Stimulated activated CD4-positive, alpha-beta T cell treated with anti-CD3 and anti-CD28 coated beads, Interleukin-4, amount 100 ng/mL, for 1 hour (primary cell): ENCODE measurements at places on chromosomes 5 and 9.

DNA sequence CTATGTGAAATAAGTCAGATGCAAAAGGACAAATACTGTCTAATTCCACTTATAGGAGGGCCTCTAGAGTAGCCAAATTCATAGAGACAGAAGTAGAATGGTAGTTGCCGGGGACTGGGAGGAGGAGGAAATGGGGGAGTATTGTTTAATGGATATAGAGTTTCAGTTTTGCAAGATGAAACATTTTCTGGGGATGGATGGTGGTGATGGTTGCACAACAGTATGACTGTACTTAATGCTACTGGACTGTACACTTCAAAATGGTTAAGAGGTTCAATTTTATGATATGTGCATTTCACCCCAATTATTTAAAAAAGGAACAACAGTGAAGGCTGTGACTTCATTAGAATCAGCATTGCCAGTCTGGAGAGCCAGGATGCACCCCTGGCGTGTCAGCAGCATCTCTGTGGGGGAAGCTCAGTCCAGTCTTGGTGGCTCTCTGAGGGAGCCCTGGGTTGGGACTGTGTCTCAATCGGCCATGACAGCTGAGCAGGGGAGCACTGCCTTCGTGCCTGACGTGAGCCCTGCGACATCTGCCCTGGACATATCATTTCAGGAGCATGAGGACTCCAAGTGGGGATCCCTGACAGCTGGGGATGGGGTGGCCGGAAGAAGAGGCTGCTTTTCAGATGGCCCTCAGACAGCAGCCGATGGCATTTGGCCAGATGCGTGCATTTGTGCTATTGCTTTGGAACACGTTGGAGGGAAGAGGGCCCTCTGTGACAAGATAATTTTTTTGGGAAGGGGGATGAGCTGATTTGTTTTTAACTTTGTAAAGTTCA, 130.8 kb upstream of the STC2 start:
- DNase-seq = no peak

- no peak for DNase-seq
These were observed 228.8 kb upstream of the TYRP1 start for GRCh38 chr9:12464400-12464799.

DNA sequence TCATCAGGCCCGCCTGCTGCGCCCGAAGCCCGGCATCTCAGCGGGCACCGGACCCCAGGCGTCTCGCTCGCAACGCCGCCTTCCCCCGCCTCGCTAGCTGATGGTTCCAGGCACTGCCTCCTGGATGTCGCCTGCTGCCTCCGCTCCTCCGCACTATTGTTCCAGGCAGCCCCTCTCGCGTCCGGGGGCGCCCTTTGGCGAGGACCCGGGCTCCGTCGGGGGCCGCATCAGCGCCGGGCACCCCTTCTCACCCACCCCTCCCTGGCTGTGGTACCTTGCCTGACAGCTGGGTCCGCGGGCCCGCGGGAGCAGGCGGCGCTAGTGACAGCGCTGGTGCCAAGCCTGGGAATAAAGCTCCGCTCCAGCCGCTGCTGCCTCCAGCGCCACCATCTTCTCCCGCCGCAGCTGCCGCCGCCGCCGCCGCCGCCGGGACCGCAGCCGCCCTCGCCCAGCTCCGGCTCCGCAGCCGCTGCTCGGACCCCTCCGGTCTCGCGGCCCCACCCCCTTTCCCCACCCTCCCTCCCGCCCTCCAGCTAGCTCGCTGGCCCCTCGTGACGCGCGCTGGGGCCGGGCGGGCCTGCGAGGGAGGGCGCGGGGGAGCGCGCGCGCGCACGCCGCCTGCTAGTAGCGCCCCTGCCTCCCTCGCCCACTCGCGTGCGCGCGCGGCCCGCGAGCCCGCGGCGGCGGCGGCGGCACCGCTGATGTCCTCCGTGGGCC, at the start of gene APBA1:
APBA1 (minus strand) TSS at position 493 of the 717 bp plus-strand sequence.
- peak; percentile 58 for DNase-seq

- DNase-seq = no peak
These were observed 124.9 kb downstream of the SLC12A2 start for GRCh38 chr5:128208436-128208835.

- DNase-seq = no peak
These were observed 382 bp upstream of the FGF1 start for GRCh38 chr5:142686210-142686734.

DNA sequence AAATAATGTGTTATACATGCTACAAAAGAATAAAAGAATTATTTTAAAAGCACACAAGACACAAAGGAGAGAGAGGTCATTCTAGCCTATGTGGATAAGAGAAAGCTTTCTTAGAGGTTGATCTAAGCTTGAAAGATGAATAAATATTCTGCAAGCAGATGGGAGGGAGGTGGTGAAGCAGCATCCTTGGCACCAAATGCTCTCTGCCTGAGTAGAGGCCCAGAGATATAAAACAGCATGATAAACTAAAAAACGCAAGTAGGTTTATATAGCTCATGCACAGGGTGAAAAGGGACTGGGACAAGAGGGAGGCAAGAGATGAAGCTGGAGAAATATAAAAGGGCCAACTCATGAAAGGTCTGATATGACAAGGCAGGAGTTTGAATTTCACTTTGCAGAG, 283.2 kb upstream of the POU5F2 start:
- no peak for DNase-seq

- no peak for DNase-seq
These were observed 10.5 kb upstream of the SMIM32 start for GRCh38 chr5:136203303-136203922.

DNA sequence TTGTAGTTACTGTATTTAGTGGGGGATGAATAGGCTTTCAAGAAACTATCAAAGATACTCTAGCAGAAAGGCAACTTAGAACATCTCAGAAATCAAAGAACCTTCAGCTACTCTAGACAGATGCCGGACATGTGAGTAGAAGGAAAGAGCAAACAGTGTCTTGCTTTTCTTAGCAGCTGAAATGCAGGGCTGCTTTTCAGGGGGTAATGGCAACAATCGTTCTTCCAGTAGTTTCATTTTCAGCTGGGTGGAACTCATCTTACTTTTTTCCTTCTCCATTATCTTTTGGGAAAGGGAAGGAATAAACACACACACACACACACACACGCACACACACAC, 281.6 kb downstream of the CRB2 start:
- no peak for DNase-seq

GRCh38 chr5:74021126-74021525, 395.1 kb downstream of the ARHGEF28 start:
- no peak for DNase-seq

GRCh38 chr9:89437772-89438171, 60.1 kb downstream of the SEMA4D start:
- DNase-seq = no peak

DNA sequence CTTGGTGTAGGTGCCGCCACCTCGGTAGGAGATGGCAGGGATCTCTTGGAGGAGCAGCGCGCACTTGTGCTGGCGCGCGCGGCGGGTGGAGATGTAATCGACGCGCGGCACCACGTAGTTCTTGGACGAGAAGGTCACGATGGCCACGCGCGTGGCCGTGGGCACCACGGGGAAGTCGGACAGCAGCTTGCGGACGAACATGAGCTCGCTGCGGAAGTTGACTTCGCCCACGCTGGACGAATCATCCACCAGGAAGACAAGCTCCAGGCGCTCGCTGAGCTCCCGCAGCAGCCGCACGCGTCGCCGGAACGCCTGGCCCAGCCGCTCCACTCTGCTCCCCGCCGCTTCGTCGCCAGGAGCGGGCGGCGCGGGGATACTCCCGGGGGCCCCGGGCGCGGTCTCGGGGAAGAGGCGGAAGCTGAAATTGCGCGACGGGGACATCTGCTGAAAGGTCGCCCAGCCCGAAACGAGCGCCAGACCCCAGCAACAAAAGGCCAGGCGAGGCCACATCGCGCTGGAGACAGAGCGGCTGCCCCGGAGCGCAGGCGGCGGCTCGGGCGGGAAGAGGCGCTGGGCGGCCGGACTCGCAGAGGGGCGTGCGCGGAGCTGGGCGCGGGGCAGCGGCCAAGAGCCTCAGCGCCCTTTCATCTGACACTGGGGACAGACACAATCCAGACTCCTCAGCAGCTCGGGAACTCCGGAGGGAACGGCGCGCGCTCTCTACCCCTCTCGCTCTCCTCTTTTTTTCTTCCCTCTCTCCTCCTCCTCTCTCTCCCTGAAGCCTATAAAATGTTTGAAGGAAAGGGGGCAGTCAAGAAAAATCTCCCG, at the start of gene SVEP1:
SVEP1 (minus strand) TSS at position 708 of the 828 bp plus-strand sequence; CDS start at position 510, 198 bp downstream.
- DNase-seq = no peak

DNA sequence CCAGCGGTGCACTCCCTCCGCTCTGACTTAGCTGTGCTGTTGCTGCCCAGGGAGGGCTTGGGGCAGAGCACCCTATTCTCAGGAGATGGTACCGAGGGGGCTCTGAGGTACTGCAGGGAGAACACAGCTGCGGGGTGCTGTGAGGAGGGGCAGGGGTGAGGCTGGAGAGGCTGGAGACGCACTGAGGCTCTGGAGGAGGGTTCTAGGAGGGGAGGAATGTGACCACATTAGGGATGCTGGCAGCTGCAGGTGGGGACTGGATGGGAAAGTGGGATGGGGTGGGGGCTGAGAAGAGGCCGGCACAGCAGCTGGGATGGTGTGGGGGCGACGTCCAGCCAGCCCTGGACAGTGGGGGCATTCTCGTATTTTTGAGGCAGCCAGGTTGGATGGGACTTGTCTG, 20.9 kb downstream of the NCS1 start:
- no peak for DNase-seq

- no peak for DNase-seq
These were observed 53.4 kb downstream of the RNF145 start for GRCh38 chr5:159155960-159156359.

DNA sequence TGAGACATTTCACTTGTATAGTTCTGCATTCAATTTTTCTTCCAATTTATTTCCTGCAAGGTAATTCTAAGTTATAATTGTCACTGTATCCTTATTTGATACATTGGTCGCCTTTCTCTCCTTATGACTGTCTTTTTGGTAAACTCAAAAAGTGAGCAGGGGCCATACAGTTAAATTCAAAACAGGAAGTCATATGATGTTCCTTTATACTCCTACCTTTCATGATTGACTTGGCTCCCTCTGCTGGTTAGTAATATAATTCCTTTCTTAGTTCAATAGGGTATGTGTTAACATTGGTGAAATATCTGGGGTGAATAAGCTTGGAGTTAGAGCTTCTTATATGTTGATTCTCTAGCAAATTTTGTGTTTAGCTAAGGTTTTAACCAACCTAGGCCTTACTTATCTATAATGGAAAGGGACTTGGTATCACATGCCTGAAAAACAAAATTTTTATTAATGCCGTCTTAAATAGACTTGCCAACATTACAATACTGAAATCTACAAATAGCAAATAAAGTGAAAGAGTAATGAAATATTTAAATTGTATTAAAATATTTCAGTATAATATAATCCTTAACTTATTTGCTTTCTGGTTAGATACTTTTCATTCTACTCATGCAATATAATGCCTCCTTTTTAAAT, 6.0 kb upstream of the NIPBL start:
- DNase-seq = no peak
